Germinal center (tissue), 1 donor: ENCODE measurements at places on chromosomes 7 and 10.

GRCh38 chr7:20329389-20330238, 1.1 kb upstream of the ITGB8 start:
- DNase-seq, result peak; percentile 27

GRCh38 chr7:28630350-28630749, 218.0 kb downstream of the CREB5 start:
- DNase-seq, result no peak

GRCh38 chr7:147941381-147941780, 649.2 kb upstream of the C7orf33 start:
- DNase-seq, result no peak

DNA sequence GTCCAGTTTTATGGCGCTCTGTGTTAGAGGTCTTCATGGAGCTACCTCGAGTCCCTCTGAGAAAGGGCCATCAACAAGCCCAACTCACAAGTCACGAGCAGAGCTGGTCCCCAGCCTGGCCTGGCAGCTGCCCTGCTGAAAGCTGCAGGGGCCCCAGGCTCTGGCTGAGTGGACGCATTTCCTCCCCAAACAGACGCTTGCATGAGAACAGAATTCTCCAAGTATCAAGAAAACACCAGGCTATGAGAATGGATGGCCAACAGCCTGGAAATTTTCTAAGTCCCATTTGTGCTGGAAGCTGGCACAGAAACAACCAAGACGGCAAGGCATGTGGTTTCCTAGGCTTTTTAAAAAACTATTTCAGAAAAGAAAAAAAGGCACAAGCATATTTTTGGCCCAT, 114.8 kb downstream of the FAM53B start:
- no peak for DNase-seq

- no peak for DNase-seq
Observed at GRCh38 chr7:148699782-148700629, 1.3 kb downstream of the CUL1 start.

DNA sequence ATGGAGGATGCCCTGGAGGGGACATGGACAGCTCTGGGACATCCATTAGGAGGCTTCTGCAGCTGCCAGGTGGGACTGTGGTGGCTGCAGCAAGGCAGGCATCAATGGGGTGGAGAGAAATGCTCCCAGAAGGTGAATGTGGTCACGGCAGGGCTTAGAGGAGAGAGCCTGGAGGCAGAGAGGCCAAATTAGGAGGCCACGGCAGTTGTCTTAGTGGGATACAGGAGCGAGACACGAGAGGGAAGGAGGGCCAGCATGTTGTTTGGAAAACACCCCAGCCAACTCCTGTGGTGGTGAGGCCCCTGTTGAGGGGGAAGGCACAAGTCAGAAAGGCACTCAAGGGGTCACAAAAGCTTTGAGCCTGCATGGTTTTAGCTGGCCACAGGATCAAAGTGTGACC, 14.6 kb upstream of the ECHDC3 start:
- DNase-seq, result no peak

- DNase-seq, result peak; percentile 53
Observed at GRCh38 chr10:119309423-119309770, 102.0 kb downstream of the GRK5 start.

GRCh38 chr7:40629891-40630290, 495.1 kb downstream of the SUGCT start:
- DNase-seq, result no peak

- no peak for DNase-seq
Observed at GRCh38 chr10:118017071-118017740, 29.5 kb downstream of the RAB11FIP2 start.

DNA sequence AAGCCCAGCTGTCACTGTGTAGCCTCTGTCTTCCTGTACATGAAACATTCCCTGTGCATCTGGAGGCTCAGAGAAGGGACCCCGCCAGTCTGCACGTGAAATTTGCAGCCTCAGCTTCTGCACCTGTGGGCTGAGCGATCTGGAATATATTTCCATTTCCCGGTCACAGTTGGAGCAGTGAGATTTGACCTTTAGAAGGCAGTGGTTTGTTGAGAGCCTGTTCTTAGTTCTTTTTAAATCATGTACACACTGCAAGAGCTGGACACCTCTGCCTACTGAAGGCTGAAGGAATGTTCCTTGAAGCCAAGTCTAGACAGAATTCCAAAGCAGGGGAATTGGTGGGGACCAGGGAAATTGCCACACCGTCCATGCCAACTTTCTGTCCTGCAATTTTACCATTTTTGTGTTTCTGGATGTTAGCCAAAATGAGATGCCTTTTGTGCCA, 706.6 kb downstream of the INHBA start:
- DNase-seq, result no peak

- no peak for DNase-seq
Observed at GRCh38 chr10:85596389-85596788, 770.2 kb downstream of the GRID1 start.

- DNase-seq, result no peak
Observed at GRCh38 chr7:129665013-129665401, 53.5 kb downstream of the NRF1 start.

DNA sequence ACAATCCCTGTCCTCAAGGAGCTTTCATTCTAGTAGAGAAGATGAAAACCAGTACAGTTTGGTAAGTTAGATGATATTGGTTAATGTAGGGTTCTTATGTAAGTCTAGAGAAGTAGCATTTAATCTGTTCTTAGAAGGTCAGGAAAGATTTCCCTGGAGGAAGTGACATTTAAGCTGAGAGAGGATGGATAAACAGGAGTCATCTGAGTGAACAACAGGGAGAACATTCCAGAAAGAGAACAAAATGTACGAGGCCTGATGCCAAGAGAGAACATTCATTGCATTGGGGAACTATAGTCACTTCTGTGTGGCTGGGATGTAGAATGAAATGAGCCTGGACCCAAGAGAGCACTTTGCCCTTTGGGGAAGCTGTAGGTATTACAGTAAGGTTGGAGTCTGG, 88.0 kb downstream of the CFTR start:
- no peak for DNase-seq

DNA sequence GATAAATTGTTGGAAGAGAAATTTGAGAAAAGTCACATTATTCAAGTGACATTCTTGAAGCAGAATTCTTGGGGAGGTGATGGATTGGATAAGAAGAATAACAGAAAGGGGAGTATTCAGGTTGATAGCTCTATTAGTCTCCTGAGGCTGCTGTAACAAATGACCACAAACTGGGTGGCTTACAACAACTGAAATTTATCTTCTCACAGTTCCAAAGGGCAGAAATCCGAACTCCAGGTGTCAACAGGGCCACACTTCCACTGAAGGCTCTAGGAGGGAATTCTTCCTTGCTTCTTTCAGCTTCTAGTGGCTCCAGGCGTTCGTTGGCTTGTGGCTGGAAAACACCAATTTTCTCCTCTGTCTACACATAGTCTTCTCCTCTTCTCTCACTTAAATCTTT, 99.8 kb downstream of the TES start:
- DNase-seq, result no peak

- DNase-seq, result no peak
Observed at GRCh38 chr7:22256541-22257096, 100.3 kb downstream of the RAPGEF5 start.

DNA sequence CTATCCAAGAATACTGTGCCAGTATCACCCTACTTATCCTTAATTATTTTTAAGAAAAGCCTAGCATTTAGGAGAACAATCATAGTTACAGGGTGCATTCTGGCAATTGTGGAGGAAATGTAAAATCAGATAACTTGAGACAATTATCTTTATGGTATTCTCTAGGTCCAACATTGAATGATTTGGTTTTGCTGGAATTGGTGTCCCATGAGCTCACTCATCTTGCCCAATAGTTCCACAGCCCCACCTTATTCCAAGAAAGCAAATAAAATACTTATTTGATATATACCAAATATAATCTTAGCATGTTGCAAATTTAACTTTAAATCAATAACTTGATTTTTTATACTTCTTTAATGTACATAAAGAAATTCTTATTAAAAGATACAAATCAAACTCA, 65.3 kb downstream of the DGKB start:
- DNase-seq, result no peak

DNA sequence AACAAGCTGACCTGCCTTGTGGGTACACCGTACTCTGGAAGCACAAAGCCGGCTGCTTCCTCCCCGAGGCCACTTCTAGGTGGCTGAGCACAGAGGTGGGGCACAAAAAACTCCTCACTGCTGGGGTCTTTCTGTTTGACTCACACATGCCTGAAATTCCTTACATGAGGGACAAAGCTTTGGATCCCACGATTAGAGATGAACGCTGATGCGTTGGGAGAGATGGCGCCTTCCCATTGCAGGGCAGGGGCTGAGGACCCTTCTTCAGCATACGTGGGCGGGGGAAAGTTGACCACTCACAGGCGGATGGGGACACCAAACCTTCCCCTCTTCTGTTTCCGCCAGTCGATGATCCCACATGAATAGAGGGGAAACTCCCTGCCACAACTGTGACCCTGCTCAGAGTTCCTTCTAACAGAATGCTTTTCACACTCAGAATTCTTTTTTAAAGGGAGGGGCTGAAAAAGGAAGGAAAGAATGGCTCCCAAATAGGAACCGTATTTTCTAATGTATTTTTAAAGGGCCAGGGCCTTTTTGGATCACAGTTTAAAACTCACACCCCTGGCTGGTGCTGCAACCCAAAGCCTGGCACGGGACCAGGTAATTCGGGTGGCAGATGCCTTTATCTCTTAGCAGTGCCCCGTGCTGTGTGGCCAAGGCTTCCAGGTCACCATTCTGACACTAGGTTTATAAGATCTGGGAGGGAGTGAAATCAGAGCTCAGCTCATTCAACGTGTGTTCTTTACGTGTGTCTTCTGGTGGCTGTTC, 134.0 kb downstream of the PRKAG2 start:
- DNase-seq, result no peak

DNA sequence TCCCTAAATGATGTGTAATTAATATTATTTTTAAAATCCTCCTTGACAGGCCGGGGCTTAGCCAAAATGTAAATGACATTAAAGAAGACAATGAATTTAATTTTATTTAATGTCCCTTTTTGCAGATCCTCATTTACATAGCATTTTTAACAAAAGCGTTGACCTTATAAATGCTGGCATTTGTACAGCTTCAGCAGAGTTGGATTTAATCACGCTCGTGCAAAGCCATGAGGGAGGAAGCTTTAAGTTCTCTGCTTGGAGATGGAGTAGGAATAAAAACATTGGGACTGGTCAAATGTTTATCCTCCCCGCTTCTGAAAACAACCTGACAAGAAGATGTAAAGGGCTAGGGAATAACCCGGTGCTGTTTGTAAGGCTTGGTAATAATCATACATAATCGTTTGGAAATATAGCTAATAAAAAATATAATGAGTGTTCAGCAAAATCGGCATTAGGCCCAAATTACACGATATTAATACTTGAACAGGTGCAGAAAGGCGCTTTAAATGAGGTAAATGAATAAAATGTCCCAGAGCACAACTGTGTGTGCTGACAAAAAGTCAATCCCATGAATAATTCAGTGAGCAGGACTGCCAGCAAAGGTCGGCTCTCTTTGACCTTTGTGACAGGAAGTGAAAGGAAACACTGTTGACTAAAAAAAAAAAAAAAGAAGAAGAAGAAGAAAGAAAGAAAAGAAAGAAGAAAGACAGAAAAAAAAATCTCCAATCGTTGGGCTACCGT, 11.5 kb downstream of the EBF3 start:
- no peak for DNase-seq

DNA sequence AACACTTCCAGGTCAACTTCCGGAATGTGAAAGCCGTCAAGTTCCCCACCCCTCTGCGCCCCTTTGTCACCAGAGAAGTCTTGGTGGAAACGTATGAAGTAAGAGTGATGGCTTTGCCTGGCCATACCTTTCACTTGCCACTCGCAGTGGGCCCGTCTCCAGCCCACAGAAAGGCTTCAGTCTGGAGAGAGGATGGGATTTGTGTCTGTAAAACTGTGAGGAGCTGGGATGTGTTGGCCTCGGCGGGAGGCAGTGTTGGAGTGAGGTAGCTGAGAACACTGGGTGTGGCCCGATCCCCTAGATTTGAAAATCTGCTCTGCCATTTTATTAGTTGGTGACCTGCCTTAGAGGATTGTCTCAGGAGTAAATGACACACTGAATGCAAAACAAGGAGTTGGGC, 6.4 kb downstream of the ADCK2 start:
- no peak for DNase-seq

DNA sequence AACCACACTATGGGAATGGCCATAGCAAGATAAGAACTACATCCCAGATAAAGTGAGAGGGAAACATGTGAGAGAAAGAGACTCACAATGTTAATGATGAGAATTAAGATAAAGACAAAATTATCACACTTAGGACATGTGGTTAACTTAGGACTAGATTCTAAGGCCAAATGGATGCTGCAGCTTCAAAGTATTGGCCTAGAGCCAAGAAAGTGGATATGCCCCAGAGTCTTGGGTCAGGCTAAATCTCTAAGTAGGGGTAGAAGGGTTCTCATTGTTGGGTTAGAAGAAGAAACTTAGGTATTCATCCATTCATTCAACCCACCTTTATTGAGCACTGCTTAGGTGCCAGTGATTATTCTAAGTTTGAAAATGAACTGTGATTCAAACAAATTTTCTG, 818.0 kb downstream of the PHTF2 start:
- no peak for DNase-seq

- no peak for DNase-seq
Observed at GRCh38 chr7:113093561-113093960, 6.9 kb upstream of the GPR85 start.

DNA sequence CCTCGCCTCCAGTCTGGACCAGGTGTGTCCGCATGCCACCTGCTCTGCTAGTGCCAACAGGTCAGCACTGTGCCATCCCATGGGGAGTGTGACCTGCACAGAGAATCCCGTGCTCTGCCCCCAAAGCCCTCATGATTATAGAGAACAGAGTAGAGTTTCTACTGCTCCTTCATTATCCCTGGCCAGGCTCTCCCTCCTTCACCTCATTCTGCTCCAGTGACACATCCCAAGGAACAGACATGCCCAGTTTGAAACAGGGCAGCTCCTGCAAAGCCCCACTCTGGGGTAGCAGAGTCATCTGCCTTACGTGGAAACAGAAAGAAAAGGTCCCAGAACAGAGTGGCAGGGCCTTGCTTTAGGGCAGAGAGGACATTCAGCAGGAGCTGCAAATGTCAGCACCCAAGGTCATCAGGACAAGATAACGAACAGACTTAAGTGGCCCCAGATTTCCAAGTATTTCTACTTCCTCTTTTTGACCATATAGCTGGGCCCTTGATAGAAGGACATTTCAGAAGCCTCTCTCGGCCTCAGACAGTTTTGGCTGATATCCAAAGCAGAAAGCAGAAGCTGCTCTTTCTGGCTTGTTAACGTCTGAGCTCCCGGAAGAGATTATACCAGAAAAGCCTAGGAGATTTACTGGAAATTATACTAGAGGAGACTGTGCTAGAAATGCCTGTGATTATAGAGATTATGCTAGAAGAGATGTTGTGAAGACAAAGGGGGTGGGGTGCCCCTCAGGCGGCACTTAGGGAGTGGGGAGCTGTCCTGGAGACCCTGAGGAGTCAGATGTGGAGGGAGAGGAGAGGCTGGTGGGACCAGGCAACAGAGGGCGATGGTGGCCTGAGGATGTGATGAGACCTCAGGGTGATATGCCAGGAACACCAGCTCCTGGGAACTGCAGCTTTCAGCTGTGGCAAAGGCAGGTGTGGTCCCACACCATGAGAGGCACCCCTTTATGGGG, 12.6 kb downstream of the TMEM176B start:
- no peak for DNase-seq
